ENCODE measurements at places on chromosomes 5 and 9.
A peak's percentile ranks its signal among the peaks of the same experiment; 100 is the strongest.

- DNase-seq = no peak
Measured at GRCh38 chr5:134874831-134875655, 872 bp downstream of the TXNDC15 start.

DNA sequence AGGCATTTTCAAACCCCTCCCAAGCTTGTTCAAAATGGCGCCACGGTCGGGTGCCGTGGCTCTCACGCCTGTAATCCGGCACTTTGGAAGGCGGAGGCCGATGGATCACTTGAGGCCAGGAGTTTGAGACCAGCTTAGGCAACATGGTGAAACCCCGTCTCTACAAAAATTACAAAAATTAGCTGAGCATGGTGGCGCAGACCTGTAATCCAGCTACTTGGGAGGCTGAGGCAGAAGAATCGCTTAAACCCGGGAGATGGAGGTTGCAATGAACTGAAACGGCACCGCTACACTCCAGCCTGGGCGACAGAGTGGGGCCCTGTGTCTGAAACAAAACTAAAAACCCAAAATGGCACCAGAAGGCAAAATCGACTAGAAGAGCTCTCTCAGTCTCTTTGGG lies 142.0 kb downstream of the MTX3 start:
- no peak for DNase-seq

DNA sequence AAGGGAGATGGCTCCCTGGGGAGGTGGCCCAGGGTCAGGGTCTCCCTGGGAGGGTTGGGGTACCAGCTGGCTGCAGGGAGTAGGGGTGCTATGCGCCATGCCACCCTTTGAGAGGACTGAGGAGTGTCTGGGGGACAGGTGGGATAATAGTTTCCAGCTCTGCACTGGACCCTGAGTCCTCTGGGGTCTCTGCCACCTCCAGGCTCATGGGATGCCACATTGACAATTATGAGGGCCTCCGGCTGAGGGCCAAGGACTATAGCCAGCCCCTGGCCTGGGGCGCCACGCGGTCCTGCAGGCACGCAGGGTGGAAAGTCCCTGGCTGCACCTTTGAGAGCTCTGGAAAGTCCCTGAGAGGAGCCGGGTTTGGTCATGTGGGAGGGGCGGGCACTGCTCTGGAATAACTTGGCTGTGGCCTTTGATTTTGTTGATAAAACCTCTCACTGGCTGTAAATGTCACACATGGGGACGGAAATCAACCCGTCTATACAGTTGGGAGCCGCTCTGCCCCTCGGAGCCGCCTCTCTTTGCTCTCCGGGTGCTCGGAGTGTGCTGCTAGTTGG lies 16.0 kb downstream of the TRAF2 start:
- peak; percentile 83 for DNase-seq

- DNase-seq = no peak
Measured at GRCh38 chr9:126461029-126461428, 134.4 kb downstream of the MVB12B start.

DNA sequence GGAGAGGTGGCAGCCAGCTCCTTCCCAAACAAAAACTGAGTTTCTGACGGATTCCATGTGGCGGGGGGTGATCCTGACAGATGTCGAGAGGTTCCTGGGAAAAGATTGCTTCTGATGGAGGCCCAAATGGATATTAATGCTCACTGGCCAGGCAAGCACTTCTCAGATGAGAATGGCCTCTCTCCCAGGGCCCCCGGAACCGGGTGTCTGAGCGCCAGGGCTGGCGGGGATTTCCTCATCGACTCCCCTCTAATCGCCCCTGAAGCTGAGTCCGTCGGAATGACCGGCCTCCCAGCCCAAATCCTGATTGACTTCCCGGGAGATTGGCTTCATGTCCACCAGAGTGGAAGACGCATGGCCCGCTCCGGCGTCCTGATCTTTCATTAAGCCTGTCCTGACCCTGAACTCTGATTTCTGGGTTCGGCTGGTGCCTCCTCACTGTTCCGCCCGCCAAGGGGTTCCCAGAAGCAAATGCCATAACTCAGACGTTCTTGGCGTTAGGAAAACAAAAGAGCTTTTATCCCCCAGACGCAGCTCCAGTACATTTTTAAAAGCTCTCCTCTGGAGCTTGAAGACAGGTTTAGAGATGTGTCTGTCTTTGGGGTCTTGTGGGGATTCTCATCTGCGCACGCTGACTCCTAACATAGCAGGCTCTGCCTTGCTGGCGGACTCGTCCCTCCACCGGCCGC lies 17.6 kb downstream of the FIBCD1 start:
- no peak for DNase-seq
